Stromal cell of bone marrow (primary cell): ENCODE measurements at places on chromosomes 5 and 9.

GRCh38 chr5:148831590-148832565 is 5.5 kb downstream of the ADRB2 start:
- no peak for DNase-seq

- no peak for DNase-seq
Measured at GRCh38 chr9:130220352-130220751, 45.2 kb upstream of the HMCN2 start.

DNA sequence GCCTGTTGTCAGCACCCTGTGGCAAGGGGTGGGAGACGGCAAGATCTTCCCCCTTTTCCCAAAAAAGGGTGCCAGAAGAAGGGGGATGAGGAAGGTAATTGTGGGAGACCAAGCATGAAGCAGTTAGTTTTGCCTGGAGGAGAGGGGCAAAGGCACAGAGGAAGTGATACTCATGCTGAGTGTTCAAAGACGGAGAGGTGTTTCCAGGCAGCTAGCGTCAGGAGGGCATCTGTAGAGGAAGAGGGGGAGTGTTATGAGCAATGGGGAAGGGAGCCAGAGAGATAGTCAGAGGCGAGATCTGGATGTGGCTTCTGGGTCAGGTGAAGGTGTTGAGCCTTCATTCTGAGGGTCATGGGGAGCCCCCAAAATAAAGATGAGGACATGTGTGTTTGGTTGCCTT is 26.9 kb upstream of the ADAM19 start:
- no peak for DNase-seq

- peak; percentile 71 for DNase-seq
Measured at GRCh38 chr5:14185326-14186058, 42.4 kb downstream of the TRIO start.

DNA sequence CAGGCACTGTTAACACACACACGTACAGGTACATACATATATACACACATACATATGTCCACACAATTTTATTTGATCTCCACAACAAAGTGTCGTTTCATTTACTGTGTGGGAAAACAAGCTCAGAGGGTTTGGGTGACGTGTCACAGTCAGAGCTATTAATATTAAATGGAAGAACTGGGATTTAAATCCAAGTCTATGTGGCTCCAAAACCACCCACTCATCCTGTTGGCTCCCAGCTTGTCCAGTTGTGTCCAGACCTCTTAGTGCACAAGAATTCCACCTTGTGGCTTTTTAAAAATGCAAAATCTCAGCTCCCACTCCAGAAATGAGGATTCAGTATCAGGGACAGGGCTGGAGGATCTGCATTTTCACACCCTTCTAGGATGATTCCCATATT is 52.3 kb upstream of the PTPDC1 start:
- DNase-seq: no peak

GRCh38 chr9:75983319-75984045 is 93.0 kb downstream of the PCSK5 start:
- no peak for DNase-seq

GRCh38 chr5:3029396-3029795 is 277.9 kb upstream of the IRX2 start:
- DNase-seq: no peak

DNA sequence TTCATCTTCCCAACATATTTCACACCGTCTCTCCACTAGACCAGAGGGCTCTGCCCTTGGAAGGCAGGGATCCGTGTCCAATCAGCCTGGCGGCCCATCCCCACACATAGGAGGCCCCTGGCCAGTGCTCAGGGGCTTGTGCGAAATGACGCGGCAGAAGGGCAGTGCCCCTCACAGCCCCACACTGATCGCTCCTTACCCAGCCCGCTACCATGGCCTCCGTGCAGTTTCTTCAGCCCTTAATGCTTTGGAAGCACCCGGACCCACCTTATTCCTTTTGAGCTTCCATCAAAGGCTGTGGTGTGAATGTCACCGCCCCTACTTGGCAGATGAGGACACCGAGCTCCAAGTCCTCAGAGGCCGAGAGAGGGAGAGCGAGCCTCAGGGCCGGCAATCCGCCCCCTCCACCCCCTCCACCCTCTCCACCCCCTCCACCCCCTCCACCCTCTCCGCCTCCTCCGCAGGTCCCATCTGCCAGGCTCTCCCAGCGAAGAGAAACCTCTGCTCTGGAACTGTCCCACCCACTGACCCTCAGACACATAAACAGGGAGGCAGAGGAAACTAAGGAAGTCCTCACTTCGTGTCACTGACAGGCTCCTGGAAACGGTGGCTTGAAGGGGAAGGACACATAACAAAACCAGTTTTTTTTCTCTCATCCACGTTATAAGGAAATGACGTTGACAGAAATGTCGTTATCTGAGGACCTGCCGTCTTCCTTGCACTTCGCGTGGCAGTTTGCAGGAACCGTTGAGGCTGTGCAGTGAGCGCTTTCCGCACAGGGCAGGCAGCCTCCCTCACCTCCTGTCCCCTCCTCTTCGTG is 13.9 kb downstream of the QSOX2 start:
- DNase-seq: no peak

GRCh38 chr5:91430949-91431348 is 47.8 kb upstream of the ARRDC3 start:
- no peak for DNase-seq

DNA sequence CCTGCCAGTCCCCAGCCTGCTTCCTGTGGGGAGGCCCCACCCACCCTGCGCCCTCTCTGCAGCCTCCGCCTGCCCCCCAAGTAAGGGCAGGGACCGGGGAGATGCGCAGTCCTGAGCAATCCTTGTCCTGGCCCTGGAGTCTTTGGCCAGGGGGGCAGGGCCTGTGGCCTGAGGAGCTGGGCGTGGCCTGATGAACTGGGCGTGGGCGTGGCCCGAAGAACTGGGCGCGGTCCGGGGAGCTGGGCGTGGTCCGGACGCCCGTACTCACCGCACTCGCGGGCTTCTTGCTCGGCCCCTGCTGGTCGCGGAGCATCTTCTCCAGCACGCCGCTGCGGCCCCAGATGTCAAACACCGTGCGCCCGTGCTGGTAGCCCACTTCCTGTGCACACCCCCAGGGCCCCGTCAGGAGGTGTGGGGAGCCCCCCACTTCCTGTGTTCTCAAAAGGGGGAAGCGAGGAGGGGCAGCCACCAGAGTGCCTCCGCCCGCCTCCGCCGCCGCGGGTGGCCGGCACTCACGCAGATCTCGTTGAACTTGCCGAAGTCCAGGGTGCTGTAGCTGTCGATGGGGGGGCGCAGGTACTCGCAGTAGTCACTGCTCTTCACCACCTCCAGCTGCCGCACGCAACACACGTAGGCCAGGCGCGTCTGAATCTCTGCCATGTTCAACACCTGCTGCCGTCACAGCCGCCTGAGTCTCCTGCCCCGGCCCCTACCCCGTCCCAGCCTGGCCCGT is 2.7 kb upstream of the NSMF start:
- no peak for DNase-seq

GRCh38 chr5:134101686-134102439 is 12.6 kb upstream of the TCF7 start:
- no peak for DNase-seq

DNA sequence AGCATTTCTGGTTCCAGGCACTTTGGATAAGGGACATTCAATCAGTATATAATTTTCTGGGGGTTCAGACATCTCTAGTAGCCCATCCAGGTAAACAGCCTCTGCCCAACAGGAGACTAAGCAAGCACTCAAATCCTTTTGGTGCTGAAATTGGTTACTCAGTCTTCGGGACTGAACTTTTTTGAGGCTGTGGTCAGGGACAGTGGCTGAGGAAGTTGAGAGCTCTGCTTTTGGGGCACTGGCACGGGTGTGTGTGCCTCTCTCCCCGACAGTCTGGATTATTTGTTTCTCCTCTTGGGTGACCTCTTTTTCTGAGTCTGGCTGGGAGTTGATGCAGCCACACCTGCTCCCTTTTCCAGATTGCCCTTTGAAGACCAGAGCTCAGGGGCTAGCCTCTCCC is 47.6 kb downstream of the ACER2 start:
- DNase-seq: no peak

DNA sequence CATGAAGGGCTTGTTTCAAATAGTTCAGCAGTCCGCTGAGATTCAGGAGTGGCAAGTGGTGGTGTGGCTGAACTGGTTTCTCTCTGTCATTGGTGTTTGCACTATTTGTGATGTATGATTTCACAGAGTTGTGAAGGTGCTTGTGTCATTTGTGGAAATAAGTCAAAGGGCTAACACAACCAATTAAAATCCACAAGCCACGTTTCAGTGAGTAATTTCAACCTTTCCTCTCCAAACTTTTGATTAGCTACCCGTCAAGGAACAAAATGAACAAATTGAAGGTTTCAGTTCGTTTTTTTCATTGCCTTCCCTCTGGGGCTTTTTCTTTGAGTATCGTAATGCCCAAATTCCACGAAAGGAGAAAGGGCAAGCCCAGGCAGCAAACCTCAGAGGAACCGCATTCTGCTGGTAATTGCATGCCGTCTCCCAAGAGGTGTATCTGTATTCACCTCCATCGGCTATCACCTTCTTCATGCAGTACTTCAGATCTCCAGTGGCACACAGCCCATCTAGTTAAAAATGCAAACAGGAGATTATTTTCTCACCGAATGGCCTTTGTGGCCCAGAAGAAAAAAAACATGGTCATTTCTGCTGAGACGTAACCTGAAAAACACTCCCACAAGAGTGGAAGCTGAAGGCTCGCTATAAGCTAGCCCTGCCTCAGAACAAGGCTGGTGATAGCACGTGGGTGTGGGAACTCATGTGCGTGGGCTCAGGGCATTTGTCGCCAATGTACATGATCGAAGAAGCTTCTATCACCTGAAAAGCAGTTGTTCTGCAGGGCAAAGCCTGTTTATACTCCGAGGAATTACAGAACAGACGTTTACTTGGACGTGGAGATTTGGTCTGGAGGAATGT is 197.1 kb downstream of the NR3C1 start:
- DNase-seq: no peak

GRCh38 chr5:169131616-169132301 is 169.2 kb downstream of the SLIT3 start:
- no peak for DNase-seq

DNA sequence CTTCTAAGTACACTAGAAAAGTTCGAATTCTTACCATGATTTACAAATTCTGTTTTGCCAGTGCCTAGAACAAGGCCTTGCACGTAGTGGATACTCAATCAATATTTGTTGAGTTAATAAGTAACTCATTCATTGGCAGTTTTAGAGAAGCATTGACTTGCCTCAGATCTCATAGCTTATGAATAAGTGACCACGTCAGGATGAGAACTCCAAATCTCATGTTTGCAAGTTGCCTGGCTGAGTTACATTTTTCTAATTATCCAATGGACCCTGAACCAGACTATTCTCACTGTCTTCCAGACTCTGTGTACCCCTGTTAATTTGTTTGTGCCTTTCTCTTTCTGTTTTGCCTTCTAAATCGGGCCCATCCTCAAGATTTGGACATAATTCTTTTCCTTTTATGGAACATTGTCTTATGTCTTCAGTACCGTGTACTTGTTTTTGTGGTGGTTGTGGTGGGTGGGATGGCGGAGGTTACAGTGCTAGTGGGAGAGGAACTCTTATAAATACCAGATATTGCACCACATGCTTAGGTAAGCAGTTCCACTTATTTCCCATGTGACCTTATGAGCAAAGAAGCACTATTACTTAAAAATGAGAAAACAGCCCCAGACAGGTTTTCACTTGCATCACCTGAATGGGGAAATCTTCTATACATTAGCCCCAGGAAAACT is 96.3 kb downstream of the UNC13B start:
- no peak for DNase-seq

DNA sequence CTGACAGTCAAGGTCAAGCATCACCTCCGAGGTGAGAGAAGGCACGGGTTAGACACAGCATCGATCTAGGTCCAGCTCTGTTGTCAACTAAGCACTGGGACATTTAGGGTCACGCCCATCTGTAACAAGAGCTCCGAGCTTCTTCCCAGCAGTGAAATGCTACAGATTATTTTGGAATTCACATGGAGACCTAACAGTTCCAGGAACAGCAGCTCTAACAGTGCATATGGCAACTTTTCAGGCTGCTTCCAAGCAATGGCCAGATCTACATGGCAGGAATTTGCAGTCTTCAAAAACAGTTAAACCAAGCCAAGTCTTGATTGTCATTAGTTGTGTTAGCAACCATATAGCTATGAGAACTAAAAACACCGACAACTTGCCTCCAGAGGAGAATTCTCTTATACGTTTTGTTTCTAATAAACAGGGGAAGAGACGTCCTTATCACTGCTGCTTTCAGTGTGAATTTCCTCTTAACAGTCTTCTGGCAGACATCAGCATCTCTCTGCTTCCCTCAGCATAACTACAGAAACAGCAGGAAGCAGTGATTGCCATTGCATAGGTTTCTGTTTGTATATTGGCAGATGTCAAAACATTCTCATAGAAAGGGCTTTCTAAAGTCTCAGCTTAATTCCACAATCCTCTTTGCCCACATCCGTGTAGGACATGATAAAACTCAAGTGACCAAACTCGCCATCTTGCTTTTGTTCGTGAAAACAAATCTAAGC is 242.1 kb upstream of the DAPK1 start:
- DNase-seq: no peak

GRCh38 chr5:135160036-135160675 is 126.1 kb upstream of the PITX1 start:
- no peak for DNase-seq

DNA sequence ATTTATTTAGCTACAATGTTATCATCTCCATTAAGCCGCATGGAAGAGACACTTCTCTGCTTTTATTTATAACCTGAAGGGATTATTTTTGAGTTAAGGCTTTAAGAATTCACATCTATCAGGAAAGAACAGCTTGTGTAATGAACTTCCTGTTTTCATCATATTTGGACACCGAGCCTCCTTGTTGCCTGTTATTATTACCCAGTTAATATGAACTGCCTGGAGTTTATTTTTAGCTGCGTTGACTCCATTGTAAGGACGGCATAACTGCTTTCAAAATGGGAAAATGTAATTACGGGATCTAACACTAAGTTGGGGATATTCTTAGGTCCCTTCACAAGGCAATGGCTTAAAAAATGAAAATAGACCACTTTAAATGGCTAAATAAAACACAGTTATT is 89.0 kb upstream of the NR4A3 start:
- DNase-seq: no peak

DNA sequence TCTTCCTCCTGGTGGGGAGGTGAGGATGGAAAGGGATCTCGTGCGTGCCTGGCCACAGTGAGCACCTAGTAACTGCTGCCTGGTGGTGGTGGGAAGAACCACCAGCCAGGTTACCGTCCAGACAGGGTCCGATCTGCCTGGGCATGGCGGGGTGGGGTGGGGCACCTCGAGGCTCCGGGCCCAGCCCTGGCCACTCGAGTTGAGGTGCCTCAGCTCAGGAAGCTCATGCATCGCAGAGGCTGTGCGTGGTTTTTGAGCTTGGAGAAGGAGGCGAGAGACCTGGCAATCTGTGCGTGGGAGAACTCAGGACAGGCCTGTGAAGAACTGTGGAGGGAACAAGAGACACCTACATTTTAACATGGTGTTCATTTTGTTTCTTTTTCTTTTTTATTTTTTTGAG is 31.0 kb upstream of the FIBCD1 start:
- DNase-seq: no peak

DNA sequence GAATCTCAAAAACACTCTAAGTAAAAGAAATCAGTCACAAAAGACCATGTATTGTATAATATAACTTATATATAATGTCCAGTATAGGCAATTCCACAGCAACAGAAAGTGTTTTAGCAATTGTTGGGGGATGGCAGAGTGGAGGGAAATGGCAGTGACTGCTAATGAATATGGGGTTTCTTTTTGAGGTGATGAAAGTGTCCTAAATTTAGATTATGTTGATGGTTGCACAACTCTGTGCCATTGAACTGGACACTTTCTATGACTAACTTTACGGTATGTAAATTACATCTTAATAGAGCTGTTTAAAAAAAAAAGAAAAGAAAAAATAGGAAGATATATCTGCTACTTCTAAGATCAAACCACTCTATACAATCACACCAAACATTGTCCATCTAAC is 124.9 kb upstream of the ZNF462 start:
- DNase-seq: no peak
